ENCODE measurements at places on chromosomes 13 and 19.

DNA sequence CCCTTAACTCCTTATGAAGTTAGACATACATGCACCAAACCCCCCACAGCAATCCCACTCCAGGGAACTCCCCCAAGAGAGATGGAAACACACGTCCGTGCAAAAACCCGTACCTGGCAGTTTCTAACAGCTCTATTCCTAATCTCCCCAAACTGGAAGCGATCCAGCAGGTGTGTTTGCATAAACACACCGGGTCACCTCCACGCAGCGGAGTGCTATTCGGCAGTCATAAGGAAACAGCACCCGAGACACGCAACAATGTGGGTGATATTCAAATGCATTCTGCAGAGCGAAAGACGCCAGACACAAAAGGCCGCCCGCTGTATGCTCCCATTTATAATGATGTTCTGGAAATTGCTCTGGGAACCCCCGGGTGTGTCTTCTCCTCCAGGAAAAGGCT, 6.8 kb upstream of the ZNRF4 start:
- no peak for DNase-seq

GRCh38 chr19:15438124-15438496, 11.6 kb downstream of the WIZ start:
- no peak for DNase-seq

GRCh38 chr13:90701264-90701663, 646.2 kb upstream of the MIR17HG start:
- no peak for DNase-seq

DNA sequence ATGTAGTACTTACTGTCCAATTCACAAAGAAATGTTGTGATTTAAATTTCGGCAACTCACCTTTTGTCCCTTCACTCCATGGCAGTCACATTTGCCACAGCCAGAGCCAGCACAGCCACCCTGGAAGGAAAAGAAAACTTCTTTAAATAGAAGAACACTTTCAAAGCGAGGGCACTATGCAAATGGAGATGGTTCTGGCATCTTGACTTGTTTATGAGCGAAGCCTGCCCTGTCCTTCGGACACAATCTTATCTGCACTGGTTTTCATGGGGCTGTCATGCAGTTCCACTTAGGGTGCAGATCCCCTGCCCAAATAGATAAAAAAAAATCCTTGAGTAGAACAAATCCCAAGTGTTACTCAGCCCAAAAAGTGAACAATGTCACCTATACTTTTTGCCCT, 64.3 kb downstream of the COL4A1 start:
- DNase-seq: no peak

GRCh38 chr19:35587321-35587720, 1.3 kb downstream of the PMIS2 start:
- no peak for DNase-seq

- peak; percentile 60 for DNase-seq
Measured at GRCh38 chr13:50340551-50341287, 325.5 kb downstream of the KCNRG start.

DNA sequence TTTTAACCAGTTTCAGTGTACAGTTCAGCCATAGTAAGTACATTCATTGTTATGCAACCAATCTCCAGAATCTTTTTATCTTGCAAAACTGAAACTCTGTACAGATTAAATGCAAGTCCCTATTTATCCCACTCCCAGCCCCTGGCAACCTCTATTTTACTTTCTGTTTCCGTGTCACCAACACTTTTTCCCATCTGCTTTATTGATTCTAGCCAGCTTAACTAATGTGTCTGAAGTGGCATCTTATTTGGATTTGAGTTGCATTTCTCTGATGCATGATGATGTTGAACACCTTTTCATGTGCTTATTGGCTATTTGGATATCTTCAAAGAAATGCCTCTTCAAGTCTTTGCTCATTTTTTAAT, 18.9 kb downstream of the SPATA13 start:
- no peak for DNase-seq

- no peak for DNase-seq
Measured at GRCh38 chr19:19594381-19594780, 24.1 kb downstream of the PBX4 start.

GRCh38 chr13:25046985-25047511, 48.9 kb upstream of the PABPC3 start:
- DNase-seq: peak; percentile 12

GRCh38 chr19:41863209-41863931, 3.3 kb downstream of the RPS19 start:
- no peak for DNase-seq

DNA sequence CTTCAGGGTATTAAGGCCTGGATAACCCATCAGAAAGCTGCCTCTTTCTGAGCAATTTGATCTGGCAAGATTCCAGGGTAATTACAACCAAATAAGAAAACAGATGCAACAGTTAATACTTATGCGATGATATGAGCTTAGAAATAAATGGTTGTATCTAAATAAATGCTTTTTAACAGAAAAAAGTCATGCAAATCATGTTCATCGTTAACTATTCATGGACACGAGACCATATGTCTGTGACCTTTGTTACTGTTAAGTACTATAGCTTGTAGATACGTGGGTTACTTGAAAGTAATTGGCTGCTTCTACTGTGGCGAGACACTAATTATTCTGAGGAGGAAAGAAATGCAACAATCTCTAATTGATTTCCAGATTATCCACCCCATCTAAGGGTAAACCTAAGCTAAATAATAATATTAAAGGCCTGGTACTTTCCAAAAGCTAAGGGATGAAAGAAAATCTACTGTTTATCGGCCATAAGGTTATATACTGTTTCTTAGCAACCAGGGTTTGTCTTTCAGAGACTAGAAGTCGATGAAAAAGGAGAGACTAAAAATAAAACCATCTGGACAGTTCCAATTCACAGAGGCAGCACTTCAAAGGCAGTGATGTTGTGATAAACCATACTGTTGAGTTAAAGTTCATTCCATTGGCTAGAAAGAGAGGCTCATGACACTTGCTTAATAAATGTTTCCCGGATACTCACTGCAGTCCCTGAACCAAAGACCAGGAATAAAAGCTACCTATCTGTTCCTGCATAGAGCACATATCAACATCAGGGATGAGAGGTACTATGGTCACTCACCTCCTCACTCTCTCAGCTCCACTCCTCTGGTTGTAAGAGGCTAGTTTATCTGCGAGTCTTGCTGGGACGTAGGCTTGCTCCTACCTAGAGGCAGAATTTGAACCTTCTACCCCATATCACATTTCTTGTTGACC, 1.5 kb downstream of the EPSTI1 start:
- DNase-seq: peak; percentile 51

DNA sequence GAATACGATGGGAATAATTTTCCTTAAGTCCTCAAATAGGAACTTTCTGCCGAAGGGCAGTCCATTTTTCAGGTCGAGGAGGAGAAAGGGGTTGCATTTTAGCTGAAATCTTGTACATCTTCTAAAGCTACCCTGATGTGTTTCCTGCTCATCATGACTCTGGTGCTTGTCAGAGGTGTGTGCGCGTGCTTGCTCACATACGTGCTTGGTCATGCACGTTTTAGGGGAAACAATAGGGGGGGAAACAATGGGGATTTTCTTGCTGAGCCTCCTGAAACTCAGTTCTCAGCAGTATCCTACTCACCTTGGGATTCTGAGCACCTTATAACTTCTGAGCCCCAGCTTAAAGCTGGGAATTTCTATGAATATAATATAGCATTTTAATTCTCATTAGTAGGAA, 44.7 kb downstream of the TM9SF2 start:
- DNase-seq: no peak

DNA sequence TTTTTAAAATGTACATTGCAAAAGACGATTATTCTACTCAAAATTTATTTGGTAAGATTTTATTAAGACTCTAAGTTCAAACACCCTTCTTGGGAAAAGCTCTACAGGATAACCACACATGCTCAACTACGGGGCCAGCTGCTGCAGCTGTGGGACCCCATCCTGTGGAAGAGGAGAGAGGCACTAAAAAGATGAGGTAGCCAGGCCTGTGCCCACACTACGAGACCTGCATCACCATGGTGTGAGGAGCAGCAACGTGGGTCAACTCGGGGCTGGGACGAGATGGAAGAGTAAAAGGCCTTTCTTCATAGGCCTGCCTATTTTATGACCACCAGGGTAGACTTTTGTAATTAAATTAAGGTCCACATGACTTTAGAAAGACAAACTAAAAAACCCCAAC, 4.6 kb upstream of the CCNP start:
- DNase-seq: no peak

DNA sequence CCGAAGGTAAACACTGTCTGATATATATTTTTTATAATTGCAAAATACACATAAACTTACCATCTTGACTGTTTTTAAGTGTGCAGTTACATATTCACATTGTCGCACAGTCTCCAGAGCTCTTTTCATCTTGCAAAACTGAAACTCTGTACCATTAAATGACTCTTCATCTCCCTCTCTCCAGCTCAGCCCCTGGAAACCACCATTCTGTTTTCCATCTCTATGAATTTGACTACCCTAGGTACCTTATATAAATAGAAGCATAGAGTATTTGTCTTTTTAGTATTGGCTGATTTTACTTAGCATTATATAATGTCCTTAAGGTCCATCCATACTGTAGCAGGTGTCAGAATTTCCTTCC, 45.8 kb downstream of the LRCH1 start:
- no peak for DNase-seq

- DNase-seq: no peak
Measured at GRCh38 chr19:33064458-33064791, 263 bp downstream of the RHPN2 start.

DNA sequence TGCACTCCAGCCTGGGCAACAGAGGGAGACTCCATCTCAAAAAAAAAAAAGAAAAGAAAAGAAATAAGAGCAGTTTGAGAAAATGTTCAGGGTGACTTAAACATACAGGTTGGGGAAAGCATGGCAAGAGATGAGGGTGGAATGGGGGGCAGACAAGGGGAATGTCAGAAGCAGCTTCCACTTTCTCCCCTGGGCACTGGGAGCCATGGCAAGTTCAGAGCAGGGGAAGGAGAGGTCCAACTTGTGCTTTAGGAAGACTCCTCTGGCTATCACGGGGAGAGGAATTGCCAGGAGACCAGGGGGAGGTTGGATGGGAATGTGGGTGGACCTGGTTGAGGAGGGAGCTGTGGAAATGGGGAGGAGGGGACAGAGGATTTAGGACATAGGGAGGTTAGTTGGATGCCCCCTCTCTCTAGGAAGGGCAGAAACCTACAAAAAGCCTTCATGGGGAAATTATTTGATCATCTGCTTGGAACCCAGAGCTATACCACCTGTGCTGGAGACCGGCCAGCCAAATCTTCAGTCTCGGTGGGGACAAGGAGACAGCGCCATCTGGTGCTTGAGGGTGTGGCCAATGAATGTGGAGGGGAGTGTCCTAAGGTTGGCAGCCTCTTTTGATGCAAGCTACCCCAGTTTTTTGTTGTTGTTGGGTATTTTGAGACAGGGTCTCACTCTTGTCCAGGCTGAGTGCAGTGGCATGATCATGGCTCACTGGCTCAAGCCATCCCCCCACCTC, 7.3 kb upstream of the STRN4 start:
- DNase-seq: no peak

DNA sequence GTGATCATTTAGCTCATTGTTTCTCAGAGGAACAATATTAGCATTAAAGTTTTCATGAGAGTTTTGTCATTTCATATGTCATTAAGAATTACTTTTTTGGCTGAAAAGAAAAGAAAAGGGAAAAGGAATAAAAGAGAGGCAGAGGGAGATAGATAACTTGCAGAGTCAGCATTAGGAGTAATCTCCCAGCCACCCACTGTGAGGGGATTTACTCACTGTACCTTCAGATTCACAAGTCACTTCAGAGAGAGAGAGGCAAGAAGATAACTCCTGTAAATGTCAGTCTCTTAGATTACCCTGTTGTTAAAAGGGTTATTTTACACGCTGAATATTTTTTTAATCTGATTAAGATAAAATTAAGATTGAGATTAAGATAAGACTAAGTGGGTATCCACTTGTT, 125.2 kb downstream of the POU4F1 start:
- no peak for DNase-seq

GRCh38 chr19:13979244-13979615, 26.9 kb downstream of the RFX1 start:
- peak; percentile 37 for DNase-seq

DNA sequence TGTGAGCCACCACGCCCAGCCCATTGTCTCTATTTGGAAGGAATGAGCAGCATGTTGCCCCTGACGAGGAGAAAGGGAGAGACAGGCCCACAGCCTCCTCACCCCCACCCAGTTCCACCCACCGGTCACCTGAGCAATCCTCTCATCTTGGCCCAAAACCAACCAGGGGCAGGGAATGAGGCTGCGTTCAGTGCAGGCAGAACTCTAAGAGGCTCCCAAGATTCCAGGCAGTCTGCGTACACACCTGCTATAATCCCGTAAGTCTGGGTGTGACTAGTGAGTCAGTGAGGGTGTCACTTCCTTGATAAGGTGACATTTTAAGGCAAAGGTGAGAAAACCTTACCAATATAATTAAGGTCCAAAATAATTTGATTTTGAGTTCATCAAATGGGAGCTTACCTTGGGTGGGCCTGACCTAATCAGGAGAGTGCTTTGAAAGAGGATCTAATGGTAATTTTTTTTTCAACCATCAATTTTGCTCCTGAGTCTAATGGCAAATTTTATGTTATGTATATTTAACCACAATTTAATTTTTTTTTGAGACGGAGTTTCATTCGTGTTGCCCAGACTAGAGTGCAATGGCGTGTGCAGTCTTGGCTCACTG, 26.9 kb upstream of the KLF2 start:
- DNase-seq: no peak

GRCh38 chr19:57055956-57056355, 63.8 kb upstream of the USP29 start:
- DNase-seq: no peak

- DNase-seq: no peak
Measured at GRCh38 chr19:10416083-10416379, 4.3 kb upstream of the PDE4A start.

DNA sequence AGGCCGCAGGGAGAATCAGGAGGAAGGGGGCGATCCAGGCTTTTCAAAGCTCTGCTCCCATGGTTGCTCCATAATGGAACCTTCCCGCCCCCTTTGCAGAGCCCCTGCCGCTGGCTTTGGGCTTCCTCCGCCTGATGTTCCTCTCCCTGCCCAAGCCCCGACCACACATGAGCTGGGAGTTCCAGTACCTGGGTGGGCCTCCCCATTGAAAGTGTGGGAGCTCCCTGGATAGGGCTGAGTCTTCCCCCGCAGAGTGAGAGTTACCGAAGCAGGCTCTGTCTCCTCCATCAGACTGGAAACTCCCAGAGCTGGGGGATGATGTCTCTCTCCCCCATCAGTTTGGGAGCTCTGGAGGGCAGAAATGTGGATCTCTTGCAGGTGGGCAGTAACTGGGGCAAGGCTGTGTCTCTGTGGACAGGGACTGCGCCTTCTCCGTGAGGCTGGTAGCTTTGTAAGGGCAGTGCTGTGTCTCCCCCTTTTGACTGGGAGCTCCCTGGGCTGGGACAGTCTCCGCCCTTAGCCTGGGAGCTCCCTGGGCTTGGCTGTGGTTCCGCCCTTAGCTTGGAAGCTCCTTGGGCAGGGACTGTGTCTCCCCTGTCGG, 722 bp downstream of the DCAF15 start:
- DNase-seq: no peak
